ENCODE measurements at places on chromosomes 12 and 14. TPM values are rescaled to one million over a fixed set of nuclear protein-coding genes. Genes with fewer than 3 reads are reported as not detected.

The CACNA1C gene
- not detected for total RNA-seq

The KRT86 gene
- total RNA-seq = 62.5 TPM

The SPPL3 gene
- 48.4 TPM for total RNA-seq

The PTHLH gene
- total RNA-seq = 34.4 TPM

All from A549 treated with RU486 at 1 μM for 4 hours (cell line).